Urothelium cell line (cell line): ENCODE measurements at places on chromosomes 7 and 10.
A peak's percentile ranks its signal among the peaks of the same experiment; 100 is the strongest.

GRCh38 chr7:9242636-9243035 is 809.2 kb downstream of the NXPH1 start:
- peak; percentile 4 for DNase-seq

- peak; percentile 40 for DNase-seq
Observed at GRCh38 chr7:30804078-30804661, 33.0 kb downstream of the MINDY4 start.

- no peak for DNase-seq
Observed at GRCh38 chr10:127882801-127883459, 9.8 kb downstream of the CLRN3 start.

- DNase-seq: no peak
Observed at GRCh38 chr10:34291466-34292193, 523.5 kb downstream of the PARD3 start.

DNA sequence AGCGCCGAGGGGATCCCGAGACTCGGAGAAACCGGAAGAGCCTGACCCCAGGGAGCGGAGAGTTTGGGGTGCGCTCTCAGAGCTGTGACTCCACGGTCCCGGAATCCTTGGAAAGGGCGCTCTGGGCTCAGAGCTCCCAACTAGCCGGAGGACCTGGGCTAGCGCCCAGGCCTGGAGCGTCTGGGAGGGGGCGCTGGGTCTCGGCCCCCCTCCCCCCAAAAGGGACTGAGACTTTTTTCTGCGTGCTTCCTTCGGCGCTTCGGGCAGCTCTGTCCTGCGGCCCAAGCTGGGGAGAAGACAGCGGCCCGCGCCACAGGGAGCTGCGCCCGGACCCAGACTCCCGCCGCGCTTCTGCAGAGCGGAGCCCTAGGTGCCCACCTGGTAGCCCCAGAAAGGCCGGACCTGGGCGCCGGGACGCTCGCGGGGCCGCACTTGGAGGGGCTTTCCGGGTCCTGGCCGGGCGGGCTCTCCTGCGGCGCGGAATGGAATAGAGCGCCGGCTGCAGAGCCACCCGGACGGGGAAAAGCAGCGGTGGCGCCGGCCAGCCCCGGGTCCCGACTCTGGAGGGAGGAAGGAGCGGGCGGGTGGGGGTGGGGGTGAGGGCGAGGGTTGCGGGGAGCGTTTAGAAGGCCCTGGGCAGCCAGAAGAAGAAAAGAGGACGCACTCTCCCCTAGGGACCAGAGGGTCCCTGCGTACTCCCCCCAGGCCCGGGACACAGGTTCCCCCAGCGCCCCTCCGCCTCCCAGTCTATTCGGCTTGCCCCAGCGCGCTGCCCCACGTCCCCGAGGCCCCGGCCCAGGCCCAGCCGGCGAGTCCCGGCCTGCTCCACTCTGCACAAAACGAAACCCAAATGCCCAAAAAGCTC is 4.7 kb downstream of the ZNF503 start:
- no peak for DNase-seq
